ENCODE measurements at places on chromosomes 12 and 14. TPM values are rescaled to one million over a fixed set of nuclear protein-coding genes. Genes with fewer than 3 reads are reported as not detected.

ITGB7 gene
- 0.46 TPM for total RNA-seq

KRT72 gene
- total RNA-seq = not detected

KRT2 gene
- 0.03 TPM for total RNA-seq

SLC6A13 gene
- total RNA-seq = 0.28 TPM

NPFF gene
- 0.19 TPM for total RNA-seq

CELA1 gene
- not detected for total RNA-seq

MYF6 gene
- not detected for total RNA-seq

LAG3 gene
- total RNA-seq = 1.4 TPM

HHIPL1 gene
- 0.28 TPM for total RNA-seq

SLC38A4 gene
- 0.12 TPM for total RNA-seq

GDF11 gene
- 2.9 TPM for total RNA-seq

RNFT2 gene
- total RNA-seq = 2.5 TPM

SOCS2 gene
- 18.3 TPM for total RNA-seq

EDDM3A gene
- total RNA-seq = not detected

MAP1LC3B2 gene
- 1.2 TPM for total RNA-seq

WASHC3 gene
- 29.1 TPM for total RNA-seq

MLEC gene
- 78.0 TPM for total RNA-seq

All from A549 treated with AZD2906 at 1 μM for 4 hours (cell line).